ENCODE measurements at places on chromosomes 4 and X.

DNA sequence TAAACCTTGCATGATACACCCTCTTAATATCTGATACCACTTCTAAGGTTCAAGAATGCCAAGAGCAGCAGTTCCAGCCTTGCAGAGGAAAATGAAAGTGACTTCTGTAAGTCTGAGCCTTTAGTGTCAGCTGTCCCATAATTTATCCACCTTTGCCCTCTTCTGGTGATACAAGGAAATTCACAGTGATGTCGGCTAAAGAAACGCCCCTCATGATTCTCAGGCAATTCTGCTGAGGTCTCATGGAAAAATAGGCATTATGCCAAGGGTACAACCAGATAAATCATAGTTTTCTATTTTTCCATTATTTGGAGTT lies 172.2 kb upstream of the CXCL13 start:
- DNase-seq: peak; percentile 54

DNA sequence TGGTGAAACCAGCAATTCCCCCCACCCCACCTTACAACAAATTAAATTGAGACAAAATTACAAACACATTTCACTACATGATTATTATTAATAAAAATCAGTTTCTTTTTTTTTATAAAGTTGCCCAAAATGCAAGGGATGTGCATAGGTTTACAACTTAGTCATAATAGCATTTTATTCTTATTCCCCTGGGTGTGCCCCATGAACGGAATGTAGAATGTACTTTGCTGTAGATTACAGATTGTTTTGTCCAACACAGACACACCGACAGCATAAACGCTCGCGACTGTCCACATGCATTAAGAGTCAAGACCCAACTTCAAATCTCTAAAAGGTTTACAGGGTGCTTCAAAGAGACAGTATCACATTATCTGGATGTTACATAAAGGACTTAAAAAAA lies 72.3 kb downstream of the NYX start:
- DNase-seq: no peak

DNA sequence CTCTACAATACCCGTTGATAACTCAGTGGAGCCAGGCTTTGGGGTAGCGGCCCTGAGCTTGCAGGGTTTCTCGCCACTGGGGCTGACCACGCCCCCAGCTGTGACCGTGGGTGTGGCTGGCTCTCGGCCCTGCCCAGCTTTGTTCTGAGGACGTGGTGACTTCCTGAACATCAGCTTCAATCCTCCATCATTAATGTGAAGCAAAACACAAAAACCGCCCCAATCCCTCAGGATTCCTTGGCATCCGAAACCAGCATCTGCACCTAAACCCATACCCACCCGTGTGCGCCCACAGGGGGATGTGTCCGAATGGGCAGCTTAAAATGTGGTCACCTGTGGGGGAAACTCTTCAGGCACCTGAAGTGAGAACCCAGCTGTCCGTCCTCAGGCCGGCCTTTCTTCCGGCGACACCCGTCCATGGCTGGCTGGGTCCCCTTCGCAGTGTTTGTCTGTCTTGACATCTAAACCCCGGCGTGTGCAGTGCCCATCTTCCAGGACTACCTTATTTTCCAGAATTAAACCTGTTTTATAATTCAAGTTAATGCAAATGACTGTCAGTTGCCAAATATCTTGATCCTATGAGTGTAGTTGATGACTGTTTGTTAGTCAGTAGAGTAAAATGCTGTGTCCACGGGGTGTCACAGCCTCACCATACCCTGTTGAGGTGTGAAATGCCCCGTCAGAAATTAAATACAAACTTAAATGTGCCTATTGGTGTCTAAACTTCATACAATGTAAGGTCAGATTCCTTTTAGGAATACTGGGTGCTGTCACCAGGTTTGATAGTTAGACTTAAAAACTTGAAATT lies 27.3 kb downstream of the NELFA start:
- DNase-seq: peak; percentile 38

DNA sequence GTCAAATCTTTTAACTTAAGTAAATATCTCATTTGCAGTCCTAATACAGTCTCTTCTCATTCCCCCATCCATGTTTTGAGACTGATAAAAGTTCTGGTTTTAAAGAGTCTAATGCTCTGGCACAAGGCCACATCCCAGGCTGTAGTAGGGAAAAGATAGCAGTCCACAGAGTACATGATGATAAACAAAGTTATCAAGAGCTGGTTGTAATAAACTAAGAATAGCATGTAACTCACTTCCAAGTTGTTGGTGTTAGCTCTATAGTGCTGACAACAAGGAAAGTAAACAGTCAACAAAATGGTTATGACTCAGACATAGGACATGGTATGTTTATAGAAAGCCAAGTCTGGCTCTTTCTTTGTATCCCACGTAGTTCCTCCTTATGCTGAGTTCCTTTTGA lies 21.8 kb upstream of the AREG start:
- DNase-seq: peak; percentile 71

GRCh38 chrX:46704767-46705386 lies 54.0 kb downstream of the SLC9A7 start:
- DNase-seq: peak; percentile 50

- DNase-seq: no peak
Observed at GRCh38 chrX:96835660-96836289, 47.9 kb upstream of the RPA4 start.

DNA sequence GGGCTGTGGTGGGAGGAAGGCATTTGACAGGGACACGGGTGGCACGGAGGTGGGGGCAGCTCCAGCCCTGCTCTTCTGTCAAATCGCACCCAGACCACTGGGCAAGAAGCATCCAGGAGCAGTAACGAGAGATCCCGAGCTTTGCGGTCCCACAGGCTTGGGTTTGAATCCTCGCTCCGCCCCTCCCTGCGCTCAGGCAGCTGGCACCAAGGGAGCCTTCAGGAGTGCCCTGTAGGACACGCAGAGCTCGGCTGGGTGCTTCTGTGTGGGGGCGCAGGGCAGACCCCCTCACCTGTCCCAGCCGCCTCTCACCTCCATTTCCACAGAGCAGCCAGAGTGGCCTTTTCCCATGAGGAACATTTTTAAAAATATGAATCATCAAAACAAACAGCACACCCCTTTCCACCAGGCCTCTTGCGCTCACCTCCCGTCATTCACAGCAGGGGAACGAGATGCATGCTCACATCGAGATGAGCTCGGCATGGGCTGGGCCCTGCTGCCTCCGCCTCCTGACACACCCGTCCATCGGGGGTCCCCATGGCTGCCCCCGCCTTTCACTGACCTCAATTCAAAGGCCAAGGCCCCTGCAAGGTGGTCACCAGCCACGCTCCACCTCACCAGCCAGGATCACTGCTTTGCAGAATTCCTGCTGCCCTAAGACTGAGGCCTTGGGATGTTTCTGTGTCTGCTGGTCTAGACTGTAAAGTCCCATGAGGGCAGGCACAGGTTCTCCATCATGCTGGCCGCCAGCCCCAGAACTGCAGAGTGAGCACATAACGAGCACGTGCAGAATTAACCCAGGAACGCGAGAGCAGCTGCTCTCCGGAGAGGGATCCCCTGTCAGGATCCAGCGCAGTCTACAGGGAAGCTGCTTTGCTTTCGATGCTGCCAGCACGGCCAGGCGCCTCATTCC lies 52.7 kb downstream of the ACOX3 start:
- DNase-seq: no peak
